Activated CD8-positive, alpha-beta T cell treated with anti-CD3 and anti-CD28 coated beads for 36 hours (primary cell): ENCODE measurements at places on chromosomes 4 and X. TPM values are rescaled to one million over a fixed set of nuclear protein-coding genes. Genes with fewer than 3 reads are reported as not detected.

LANCL3 gene
- 0.16 TPM for total RNA-seq

ARMCX5 gene
- 9.4 TPM for total RNA-seq

RHOXF1 gene
- total RNA-seq, result not detected

CTAG2 gene
- not detected for total RNA-seq

ZNF157 gene
- total RNA-seq, result 0.52 TPM

BEND2 gene
- not detected for total RNA-seq

PLXNB3 gene
- 7.7 TPM for total RNA-seq

FABP2 gene
- not detected for total RNA-seq

TCEAL7 gene
- not detected for total RNA-seq

TEC gene
- 4.2 TPM for total RNA-seq

CD38 gene
- total RNA-seq, result 24.3 TPM

NEIL3 gene
- total RNA-seq, result 18.7 TPM

TTC29 gene
- not detected for total RNA-seq

G3BP2 gene
- total RNA-seq, result 197 TPM

MEPE gene
- total RNA-seq, result not detected

PRIMPOL gene
- 17.3 TPM for total RNA-seq

TAB3 gene
- total RNA-seq, result 16.5 TPM

TREX2 gene
- 1.4 TPM for total RNA-seq

HS3ST1 gene
- not detected for total RNA-seq

GLOD5 gene
- total RNA-seq, result not detected

CFAP47 gene
- total RNA-seq, result not detected

DTHD1 gene
- total RNA-seq, result 1.2 TPM

ANKRD17 gene
- 53.1 TPM for total RNA-seq

ATP8A1 gene
- total RNA-seq, result 30.7 TPM

PDGFC gene
- total RNA-seq, result not detected

KIAA1210 gene
- not detected for total RNA-seq

CDX4 gene
- not detected for total RNA-seq

AFM gene
- total RNA-seq, result not detected

TCEAL6 gene
- total RNA-seq, result not detected
